Neural crest cell (in vitro differentiated cells): ENCODE measurements at places on chromosomes 5 and 9. TPM values are rescaled to one million over a fixed set of nuclear protein-coding genes. Genes with fewer than 3 reads are reported as not detected.

DNA sequence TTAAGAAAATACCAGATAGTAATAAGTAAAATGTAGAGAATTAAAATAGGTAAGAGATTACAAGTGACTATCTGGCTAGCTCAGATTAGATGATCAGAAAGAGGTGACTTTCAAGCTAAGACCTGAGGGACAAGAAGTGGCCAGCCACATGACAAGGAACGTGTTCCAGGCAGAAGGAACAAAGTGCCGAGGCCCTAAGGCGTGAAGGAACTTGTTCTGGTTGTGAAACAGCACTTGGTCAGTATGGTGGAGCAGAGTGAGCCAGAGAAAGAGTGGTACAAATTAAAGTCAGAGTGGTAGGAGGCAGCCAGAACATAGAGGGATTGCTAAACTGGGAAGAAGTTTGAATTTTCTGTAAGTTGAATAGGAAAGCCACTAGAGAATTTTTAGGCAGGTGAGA, 73.6 kb downstream of the ADRB2 start:
- H3K4me1 ChIP-seq = no peaks in the 10 kb centered on the region
- peaks cover 3% of the 10 kb centered on the region for H3K27me3 ChIP-seq
- no peaks in the 10 kb centered on the region for H3K36me3 ChIP-seq

- DNase-seq = no peak
- H3K36me3 ChIP-seq = no peaks in the 10 kb centered on the region
- H3K27me3 ChIP-seq = no peaks in the 10 kb centered on the region
- no peak overlapping the region for H3K27ac ChIP-seq
- no peak overlapping the region for H3K4me3 ChIP-seq
These were observed 119.4 kb upstream of the ACO1 start for GRCh38 chr9:32265037-32265436.

GRCh38 chr5:22651355-22651754, 201.8 kb downstream of the CDH12 start:
- H3K4me1 ChIP-seq = peaks cover 4% of the 10 kb centered on the region
- no peak overlapping the region for H3K4me3 ChIP-seq
- no peak overlapping the region for H3K27ac ChIP-seq
- no peaks in the 10 kb centered on the region for H3K27me3 ChIP-seq
- no peaks in the 10 kb centered on the region for H3K36me3 ChIP-seq

GRCh38 chr9:134518004-134518606, 123.5 kb upstream of the COL5A1 start:
- no peak overlapping the region for H3K27ac ChIP-seq
- peaks cover 9% of the 10 kb centered on the region for H3K4me1 ChIP-seq
- H3K27me3 ChIP-seq = no peaks in the 10 kb centered on the region
- no peak for DNase-seq

DNA sequence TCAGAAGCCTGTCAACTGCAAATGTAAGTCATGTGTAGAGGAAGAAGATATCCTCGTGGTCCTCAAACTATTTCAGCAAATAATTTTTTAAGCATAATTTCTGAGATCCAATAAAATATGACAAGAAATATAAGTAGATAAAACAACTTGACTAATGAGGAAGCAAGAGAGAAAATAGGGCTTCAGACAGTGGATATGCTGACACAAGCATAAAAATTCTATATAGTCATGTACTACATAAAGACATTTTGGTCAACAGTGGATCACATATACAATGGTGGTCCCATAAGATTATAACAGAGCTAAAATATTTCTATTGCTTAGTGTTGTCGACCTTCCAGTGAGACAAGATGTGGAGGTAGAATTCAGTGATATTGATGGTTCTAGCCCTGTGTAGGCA, 42.2 kb upstream of the IZUMO3 start:
- H3K27me3 ChIP-seq = no peaks in the 10 kb centered on the region
- no peaks in the 10 kb centered on the region for H3K4me1 ChIP-seq
- H3K27ac ChIP-seq = no peak overlapping the region
- H3K4me3 ChIP-seq = no peak overlapping the region

GRCh38 chr5:122996091-122996490, 40.4 kb downstream of the PPIC start:
- no peaks in the 10 kb centered on the region for H3K27me3 ChIP-seq
- H3K4me3 ChIP-seq = no peak overlapping the region
- peaks cover 12% of the 10 kb centered on the region for H3K4me1 ChIP-seq
- DNase-seq = no peak
- no peaks in the 10 kb centered on the region for H3K36me3 ChIP-seq

- DNase-seq = no peak
- no peaks in the 10 kb centered on the region for H3K36me3 ChIP-seq
- no peaks in the 10 kb centered on the region for H3K27me3 ChIP-seq
These were observed 418.0 kb downstream of the PLK2 start for GRCh38 chr5:58041884-58042283.

GRCh38 chr5:112126982-112127381, 292.1 kb downstream of the EPB41L4A start:
- no peaks in the 10 kb centered on the region for H3K36me3 ChIP-seq
- H3K27me3 ChIP-seq = no peaks in the 10 kb centered on the region
- no peak for DNase-seq
- H3K4me1 ChIP-seq = peaks cover 7% of the 10 kb centered on the region
- H3K4me3 ChIP-seq = no peak overlapping the region
- no peak overlapping the region for H3K27ac ChIP-seq

GRCh38 chr9:133269537-133270362, 5.3 kb downstream of the ABO start:
- no peak for DNase-seq
- H3K4me3 ChIP-seq = no peak overlapping the region
- no peaks in the 10 kb centered on the region for H3K36me3 ChIP-seq
- H3K27me3 ChIP-seq = peaks cover 65% of the 10 kb centered on the region
- H3K27ac ChIP-seq = no peak overlapping the region
- no peaks in the 10 kb centered on the region for H3K4me1 ChIP-seq

- no peaks in the 10 kb centered on the region for H3K27me3 ChIP-seq
- H3K4me3 ChIP-seq = no peak overlapping the region
- no peaks in the 10 kb centered on the region for H3K36me3 ChIP-seq
- DNase-seq = no peak
- peak overlapping the region; percentile 7 for H3K27ac ChIP-seq
- peaks cover 6% of the 10 kb centered on the region for H3K4me1 ChIP-seq
These were observed 667.8 kb upstream of the RGMB start for GRCh38 chr5:98105681-98106080.

- no peak overlapping the region for H3K4me3 ChIP-seq
- no peak for DNase-seq
- H3K4me1 ChIP-seq = peaks cover 13% of the 10 kb centered on the region
- H3K27ac ChIP-seq = no peak overlapping the region
These were observed 154.1 kb downstream of the ADAMTS12 start for GRCh38 chr5:33737697-33738096.

GRCh38 chr5:155943516-155944407, 383.2 kb upstream of the SGCD start:
- H3K27me3 ChIP-seq = peaks cover 26% of the 10 kb centered on the region
- no peak overlapping the region for H3K27ac ChIP-seq
- no peak overlapping the region for H3K4me3 ChIP-seq
- no peaks in the 10 kb centered on the region for H3K4me1 ChIP-seq

- H3K27ac ChIP-seq = no peak overlapping the region
- no peaks in the 10 kb centered on the region for H3K36me3 ChIP-seq
- peaks cover 22% of the 10 kb centered on the region for H3K27me3 ChIP-seq
- no peak overlapping the region for H3K4me3 ChIP-seq
- H3K4me1 ChIP-seq = no peaks in the 10 kb centered on the region
These were observed 253.6 kb downstream of the TRIM32 start for GRCh38 chr9:116940614-116941215.

DNA sequence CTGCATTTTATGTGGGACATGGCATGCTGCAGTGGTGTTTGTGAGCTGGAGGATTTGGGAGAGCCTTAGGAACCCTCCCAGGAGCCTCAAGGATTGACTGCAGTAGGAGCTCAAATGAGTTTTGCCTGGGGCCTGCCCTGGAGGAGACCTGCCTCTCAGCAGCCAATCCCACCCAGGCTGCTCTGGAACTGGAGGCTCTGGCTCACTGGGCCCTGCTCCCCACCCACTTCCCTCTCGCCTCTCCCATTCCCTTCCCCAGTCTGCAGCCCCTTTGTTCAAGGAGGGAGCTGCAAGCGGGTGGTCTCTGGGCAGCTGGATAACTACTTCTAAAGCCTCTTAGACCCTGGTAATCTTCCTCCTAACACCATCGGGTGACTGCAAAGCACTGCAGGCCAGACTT, 24.2 kb downstream of the KCNIP1 start:
- H3K27ac ChIP-seq = no peak overlapping the region
- no peak overlapping the region for H3K4me3 ChIP-seq
- H3K36me3 ChIP-seq = no peaks in the 10 kb centered on the region
- peaks cover 3% of the 10 kb centered on the region for H3K27me3 ChIP-seq

DNA sequence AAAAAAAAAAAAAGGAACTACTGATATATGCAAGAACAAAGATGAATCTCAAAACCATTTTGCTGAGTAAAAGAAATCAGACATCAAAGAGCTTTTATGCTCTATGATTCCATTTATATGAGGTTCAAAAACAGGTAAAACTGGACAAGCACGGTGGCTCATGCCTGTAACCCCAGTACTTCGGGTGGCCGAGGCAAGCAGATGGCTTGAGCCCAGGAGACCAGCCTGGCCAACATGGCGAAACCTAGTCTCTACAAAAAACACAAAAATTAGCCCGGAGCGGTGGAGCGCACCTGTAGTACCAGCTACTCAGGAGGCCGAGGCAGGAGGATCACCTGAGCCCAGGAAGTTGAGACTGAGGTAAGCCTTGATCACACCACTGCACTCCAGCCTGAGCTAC, 7.8 kb downstream of the PTBP3 start:
- no peak overlapping the region for H3K4me3 ChIP-seq
- no peak overlapping the region for H3K27ac ChIP-seq
- peaks cover 27% of the 10 kb centered on the region for H3K4me1 ChIP-seq
- H3K27me3 ChIP-seq = no peaks in the 10 kb centered on the region
- peaks cover 16% of the 10 kb centered on the region for H3K36me3 ChIP-seq
- no peak for DNase-seq

DNA sequence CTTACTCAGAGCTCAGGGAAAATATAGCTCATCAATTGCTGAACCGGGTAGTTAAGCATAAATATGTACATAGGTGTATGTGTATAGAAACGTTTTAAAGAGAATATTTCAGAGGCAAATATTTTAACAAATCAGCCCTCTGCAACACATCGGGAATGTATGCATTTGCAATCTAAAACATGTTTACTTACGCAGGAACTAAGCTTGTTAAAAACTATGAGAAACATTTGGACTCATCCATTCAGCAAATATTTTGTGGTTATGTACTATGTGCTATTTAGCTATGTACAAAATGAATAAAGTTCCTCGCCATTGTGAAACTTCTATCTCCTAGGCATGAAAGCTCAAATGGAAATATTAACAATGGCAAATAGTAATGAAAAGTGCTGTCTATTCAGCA, 469.9 kb downstream of the ARHGEF28 start:
- H3K27ac ChIP-seq = no peak overlapping the region
- H3K27me3 ChIP-seq = no peaks in the 10 kb centered on the region
- H3K4me3 ChIP-seq = no peak overlapping the region
- no peak for DNase-seq
- H3K36me3 ChIP-seq = no peaks in the 10 kb centered on the region
- H3K4me1 ChIP-seq = no peaks in the 10 kb centered on the region

- H3K4me1 ChIP-seq = no peaks in the 10 kb centered on the region
- no peak overlapping the region for H3K27ac ChIP-seq
- H3K27me3 ChIP-seq = peaks cover 37% of the 10 kb centered on the region
- H3K4me3 ChIP-seq = no peak overlapping the region
- no peaks in the 10 kb centered on the region for H3K36me3 ChIP-seq
These were observed 19.4 kb downstream of the OR2Y1 start for GRCh38 chr5:180720486-180720885.

GRCh38 chr9:80552931-80553330, 981.2 kb downstream of the TLE4 start:
- H3K27ac ChIP-seq = no peak overlapping the region
- H3K27me3 ChIP-seq = no peaks in the 10 kb centered on the region
- H3K4me3 ChIP-seq = no peak overlapping the region

DNA sequence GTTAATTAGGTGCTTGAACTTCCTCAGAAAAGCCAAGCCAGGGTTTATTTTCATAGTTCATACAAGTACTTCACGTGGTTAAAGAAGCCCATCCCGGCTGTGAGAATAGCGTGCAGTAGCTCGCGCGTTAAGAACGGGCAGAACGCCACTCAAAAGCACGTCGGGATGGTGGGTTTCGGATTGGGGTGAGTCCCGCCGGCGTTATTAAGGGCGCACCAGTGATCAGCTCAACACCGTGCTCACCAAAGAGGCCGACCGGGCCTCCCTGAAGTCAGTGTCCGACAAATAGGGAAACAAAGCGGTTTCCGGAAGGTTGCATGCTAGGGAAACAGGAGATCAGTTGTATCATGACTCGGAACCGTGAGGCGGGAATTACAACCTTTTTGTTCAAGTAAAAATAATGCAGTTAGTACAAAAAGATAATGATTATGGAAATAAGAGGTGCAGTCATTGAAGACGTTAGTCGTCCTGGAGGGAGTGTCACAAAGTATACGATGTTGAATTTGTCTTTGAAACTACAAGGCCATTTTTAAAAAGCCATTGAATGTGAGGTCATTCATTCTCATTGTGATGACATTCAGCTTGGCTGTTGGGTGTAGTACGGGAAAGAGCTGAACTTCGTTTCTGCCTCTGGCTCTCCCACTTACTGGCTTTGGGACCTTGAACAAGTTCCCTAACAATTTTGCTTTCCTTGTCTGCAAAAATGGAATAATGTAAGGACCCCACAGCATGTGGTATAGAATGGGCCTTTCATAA, 992 bp downstream of the SETD9 start:
- peak overlapping the region; percentile 97 for H3K27ac ChIP-seq
- H3K4me1 ChIP-seq = peaks cover 26% of the 10 kb centered on the region
- H3K36me3 ChIP-seq = peaks cover 10% of the 10 kb centered on the region
- H3K27me3 ChIP-seq = no peaks in the 10 kb centered on the region
- no peak for DNase-seq

PRDM9 gene
- total RNA-seq = not detected in 2 replicates

NUTM2G gene
- not detected in 2 replicates for total RNA-seq

RAB3C gene
- total RNA-seq = 13.6 and 21.7 TPM in 2 replicates

GRIN3A gene
- 0.20 and 0.35 TPM in 2 replicates for total RNA-seq

ORM2 gene
- not detected in 2 replicates for total RNA-seq

SLC6A19 gene
- total RNA-seq = not detected in 2 replicates

PCDHA1 gene
- total RNA-seq = 0.07 TPM in 1 of 2 replicates, not detected in the other

PCDHB7 gene
- 0.39 and 0.58 TPM in 2 replicates for total RNA-seq

SVEP1 gene
- 1.3 and 1.5 TPM in 2 replicates for total RNA-seq

GRM6 gene
- total RNA-seq = not detected in 2 replicates
